H9 (cell line): ENCODE measurements at places on chromosomes 6 and 20.

DNA sequence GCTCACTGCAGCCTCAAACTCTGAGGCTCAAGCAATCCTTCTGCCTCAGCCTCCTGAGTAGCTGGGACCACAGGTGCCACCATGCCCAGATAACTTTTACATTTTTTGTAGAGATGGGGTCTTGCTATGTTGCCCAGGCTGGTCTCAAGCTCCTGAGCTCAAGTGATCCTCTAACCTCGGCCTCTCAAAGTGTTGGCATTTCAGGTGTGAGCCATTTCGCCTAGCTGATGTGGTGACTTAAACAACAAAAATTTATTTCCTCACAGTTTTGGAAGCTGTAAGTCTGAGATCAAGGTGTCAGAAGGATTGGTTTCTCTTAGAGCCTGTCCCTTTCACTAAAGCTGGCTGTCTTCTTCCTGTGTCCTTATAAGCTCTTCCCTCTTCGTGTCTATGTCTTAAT lies 15.0 kb upstream of the JARID2 start:
- DNase-seq, result no peak

GRCh38 chr6:121780325-121781321 lies 345.2 kb downstream of the GJA1 start:
- DNase-seq, result no peak

GRCh38 chr6:2734488-2735166 lies 16.1 kb downstream of the MYLK4 start:
- DNase-seq, result peak; percentile 65

GRCh38 chr6:39849764-39850163 lies 57.6 kb downstream of the DAAM2 start:
- DNase-seq, result no peak

- no peak for DNase-seq
These were observed 223.1 kb downstream of the BCAS1 start for GRCh38 chr20:53847139-53847836.
